K562 (cell line): ENCODE measurements at places on chromosomes 5 and 9. TPM values are rescaled to one million over a fixed set of nuclear protein-coding genes. Genes with fewer than 3 reads are reported as not detected.

GRCh38 chr5:139377226-139377625 is 5.9 kb downstream of the SLC23A1 start:
- no peak for DNase-seq

DNA sequence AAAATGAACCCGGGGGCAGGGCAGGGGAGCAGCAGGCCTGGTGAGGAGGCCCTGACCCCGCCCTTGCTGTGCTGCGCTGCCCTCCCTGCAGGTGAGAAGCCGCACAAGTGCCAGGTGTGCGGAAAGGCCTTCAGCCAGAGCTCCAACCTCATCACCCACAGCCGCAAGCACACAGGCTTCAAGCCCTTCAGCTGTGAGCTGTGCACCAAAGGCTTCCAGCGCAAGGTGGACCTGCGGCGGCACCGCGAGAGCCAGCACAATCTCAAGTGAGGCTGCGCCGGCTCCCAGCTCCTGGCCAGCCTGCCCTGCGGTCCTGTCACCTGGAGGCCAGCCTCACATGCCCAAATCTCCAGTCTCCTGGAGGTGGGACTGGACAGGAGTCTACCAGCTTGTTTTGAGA is 12.3 kb downstream of the GFI1B start:
- DNase-seq: no peak

GRCh38 chr5:154221371-154221896 is 30.9 kb downstream of the GALNT10 start:
- no peak for DNase-seq

The ODF2 gene
- polyA plus RNA-seq: 46.7 and 52.3 TPM in 2 replicates

GRCh38 chr5:146947181-146947941 is 68.8 kb upstream of the PPP2R2B start:
- peak; percentile 16 for DNase-seq

DNA sequence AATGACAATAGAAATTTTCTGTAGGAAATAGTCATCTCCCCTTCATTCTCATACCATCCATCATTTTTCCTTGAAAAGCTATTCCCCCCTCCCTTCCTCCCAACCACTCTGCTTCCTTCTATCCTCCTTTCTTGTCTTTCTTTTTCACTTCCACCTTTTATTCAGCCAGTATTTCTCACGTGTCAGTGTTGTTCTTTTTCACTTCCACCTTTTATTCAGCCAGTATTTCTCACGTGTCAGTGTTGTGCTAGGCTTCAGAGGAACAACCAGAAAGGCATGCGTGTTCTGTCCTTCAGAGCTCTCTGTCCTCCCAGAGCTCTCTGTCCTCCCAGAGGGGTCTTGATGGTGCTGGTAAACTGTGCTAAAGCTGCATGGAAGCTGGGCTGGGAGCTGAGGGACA is 419.6 kb downstream of the GADD45G start:
- DNase-seq: no peak

DNA sequence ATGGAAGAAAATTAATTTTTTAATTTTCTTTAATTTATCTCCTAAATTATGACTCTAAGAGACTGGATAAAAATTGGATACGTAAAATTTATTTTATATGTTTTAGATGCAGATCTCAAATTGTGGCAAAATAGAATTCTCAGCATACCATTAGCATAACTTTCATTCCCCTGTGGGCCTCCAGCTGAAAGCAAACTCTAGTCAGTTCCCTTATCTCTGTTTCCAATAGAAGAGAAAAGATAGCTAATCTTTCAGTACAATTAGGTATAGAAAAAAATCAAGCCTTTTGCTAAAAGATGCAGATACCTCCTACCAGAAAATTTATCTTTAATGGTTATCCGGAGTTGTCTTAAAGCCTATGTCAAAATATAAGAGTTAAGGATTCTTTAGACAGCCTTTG is 1530.6 kb downstream of the EFNA5 start:
- no peak for DNase-seq
